Islet precursor cell (in vitro differentiated cells): ENCODE measurements at places on chromosomes 12 and 14.

GRCh38 chr14:87489196-87489819 lies 503.7 kb downstream of the GALC start:
- DNase-seq = no peak

GRCh38 chr12:6539314-6539682 lies 5.0 kb downstream of the GAPDH start:
- DNase-seq = no peak

DNA sequence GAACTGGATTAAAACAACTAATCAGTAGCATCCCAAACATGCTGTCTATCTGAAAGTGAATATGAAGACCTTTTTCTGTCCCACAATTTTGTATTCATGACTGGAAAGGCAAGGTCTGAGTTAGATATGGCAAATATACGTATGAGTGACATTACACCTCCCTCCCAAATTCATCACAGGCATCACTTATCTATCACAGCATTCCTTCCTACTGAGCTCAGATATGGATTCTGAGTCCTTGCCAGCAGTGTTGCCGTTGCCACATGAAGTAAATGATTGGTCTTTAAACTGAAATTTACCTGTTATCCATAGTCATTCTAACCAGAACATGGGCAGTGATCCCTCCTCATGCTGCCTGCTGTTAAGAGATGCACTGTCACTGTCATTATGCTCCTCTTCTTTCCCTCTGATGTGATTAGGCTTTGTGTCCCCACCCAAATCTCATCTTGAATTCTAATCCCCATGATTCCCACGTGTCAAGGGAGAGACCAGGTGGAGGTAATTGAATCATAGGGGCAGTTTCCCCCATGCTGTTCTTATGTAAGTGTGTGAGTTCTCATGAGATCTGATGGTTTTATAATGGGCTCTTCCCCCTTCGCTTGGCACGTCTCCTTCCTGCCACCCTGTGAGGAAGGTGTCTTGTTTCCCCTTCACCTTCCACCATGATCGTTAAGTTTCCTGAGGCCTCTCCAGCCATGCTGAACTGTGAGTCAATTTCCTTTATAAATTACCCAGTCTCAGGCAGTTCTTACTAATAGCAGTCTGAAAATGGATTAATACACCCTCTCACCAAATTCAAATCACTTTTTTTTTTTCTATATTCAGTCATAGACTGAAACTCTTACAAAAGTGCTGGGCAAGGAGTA lies 288.4 kb downstream of the NUAK1 start:
- no peak for DNase-seq

DNA sequence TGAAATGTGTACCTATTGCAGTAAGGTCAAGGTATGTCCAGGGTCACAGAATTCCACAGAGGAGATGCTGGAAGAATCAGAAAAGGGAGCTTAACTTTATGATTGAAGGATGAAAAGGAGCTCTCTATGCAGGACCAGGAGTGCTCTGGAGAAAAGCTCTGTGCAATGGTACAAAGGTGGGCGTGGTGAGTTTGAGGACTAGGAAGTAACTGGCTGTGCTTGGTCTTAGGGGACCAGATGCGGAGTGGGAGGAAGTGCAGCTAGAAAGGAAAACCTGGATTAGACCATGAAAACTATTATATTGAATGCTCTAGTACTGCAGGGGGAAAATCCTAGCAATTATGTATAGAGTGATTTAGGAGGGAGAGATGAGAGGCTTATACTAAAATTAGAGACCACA lies 56.8 kb downstream of the BTG1 start:
- no peak for DNase-seq

- no peak for DNase-seq
These were observed 5.9 kb upstream of the RPL41 start for GRCh38 chr12:56110571-56110970.

- no peak for DNase-seq
These were observed 83.5 kb upstream of the C14orf180 start for GRCh38 chr14:104496095-104496494.

GRCh38 chr12:107539196-107539939 lies 146.2 kb upstream of the PWP1 start:
- peak; percentile 36 for DNase-seq

DNA sequence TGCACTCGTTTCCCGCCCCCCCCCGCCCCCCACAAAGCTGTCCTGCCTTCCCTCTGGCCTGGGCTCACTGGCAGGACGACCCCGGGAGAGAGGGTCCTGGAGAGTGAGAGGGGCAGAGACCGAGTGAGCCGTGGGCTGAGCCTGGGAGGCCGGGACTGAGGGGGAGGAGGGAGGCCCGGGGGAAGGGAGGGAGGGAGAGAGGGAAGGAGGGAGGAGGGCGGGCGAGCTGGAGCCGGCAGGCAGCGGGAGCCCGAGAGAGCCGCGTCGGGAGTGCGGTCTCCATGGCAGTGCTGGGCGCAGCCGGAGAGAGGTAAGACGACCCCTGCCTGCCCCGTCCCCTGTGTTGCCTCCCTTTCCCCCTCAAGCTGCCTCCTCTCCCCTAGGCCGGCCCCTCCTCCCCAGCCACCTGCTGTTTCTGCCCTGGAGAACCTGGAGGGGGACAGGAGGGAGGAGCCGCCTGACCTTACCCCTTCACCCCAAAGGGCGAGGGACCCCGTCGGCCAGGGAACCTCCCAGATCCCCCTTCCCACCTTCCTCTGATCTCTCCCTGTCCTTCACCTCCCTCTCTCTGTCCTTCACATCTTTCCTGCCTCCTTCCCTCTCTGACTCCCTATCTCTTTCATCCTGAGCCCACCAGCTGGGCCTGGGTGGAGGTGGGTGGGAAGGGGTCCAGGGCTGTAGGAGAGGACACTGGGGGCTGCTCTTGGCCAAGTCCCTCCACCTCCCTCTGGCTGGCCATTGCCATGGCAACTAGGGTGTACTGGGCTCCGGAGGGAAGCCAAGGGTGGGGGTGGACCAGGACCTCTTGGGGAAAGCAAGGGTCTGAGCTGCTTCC lies at the start of gene GPR162:
Gene GPR162, plus strand, starts transcription at position 231 of the 835 bp plus-strand sequence. CDS start 2,078 bp downstream, outside the sequence.
- peak; percentile 94 for DNase-seq

- DNase-seq = peak; percentile 69
These were observed 38.8 kb downstream of the FAM222A start for GRCh38 chr12:109752117-109753053.

DNA sequence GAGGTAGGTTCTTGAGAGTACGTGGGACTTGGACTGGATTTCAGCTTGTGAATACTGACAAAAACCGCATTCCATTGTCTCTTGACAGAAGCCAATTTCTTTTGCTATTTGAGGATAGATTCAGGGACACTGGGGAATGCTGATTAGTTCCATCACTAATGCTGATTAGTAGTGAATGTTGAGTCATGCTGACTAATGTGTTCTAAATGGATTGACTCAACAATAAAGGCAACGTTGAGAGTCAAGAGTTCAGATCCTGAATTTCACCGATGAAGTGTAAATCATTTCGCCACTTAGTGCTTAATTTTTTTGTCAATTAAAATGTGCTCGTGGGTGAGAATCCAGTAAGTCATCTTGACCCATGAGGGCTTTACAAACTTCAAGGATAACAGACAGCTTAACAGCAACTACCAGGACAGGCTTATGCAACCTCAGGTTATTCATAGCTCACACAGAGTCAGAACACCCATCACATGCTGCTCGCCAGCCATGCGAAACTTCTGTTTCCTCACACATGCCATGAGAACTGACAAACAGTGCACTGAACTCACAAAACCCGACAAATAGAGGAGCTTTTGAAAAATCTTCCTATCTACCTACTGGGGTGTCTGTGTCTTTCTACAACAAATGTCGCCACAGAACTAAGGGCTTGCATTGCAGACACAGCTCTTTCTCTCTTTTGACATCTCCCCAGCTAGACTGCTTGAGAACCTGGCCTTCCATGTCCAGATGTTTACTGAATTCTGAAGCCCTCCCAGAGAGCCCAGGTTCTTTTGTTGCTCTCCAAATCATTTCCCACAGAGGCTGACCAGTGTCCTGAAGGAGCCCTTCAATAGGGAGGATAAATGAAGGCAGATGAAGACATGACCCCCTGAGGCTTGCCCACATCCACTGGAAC lies 316.4 kb downstream of the ZFP36L1 start:
- DNase-seq = no peak

GRCh38 chr12:6927379-6928021 lies at the start of gene ATN1:
Gene ATN1 (plus strand): TSS chr12:6927959. CDS start chr12:6934002, 6,043 bp downstream.
- peak; percentile 92 for DNase-seq

GRCh38 chr14:77022236-77022852 lies 6.2 kb downstream of the IRF2BPL start:
- DNase-seq = no peak

- peak; percentile 80 for DNase-seq
These were observed 5.0 kb upstream of the MMP19 start for GRCh38 chr12:55847603-55848291.

GRCh38 chr12:7637615-7638014 lies 28.1 kb downstream of the APOBEC1 start:
- no peak for DNase-seq

DNA sequence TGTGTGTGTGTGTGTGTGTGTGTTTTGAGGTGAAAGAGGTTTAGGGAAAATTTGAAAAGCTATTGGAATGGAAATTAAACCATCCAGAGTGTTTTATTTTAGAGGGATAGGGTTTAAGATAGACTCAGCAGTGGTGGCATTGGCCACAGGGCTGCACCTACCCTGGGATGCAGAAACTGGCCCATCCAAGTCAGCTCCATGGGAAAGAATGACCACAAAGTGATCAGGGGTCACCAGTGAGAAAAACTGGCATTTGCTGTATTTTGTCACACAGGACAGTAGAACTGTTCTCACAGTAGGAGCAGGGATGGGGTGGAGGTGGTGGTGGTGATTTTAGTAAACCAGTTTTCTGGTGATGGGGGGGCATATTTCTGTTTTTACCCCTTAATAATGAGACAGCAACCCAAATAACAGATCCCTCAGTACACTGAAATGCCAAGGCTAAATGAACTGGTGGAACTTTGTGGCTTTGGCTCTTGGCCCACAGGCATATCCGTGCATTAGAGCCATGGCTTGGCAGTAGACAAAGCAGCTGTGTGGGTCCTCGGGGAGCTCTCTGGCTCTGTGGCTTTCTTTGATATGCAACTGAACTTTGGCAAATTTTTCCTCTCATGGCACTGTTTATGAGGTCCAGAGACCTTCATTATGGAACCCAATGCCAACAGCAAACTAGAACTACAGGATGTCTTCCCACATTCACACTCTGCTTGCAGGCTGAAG lies 348.3 kb downstream of the ZFP36L1 start:
- DNase-seq = no peak

- no peak for DNase-seq
These were observed 57.4 kb downstream of the TESC start for GRCh38 chr12:117041798-117042170.

GRCh38 chr12:65963862-65964240 lies 139.6 kb downstream of the HMGA2 start:
- DNase-seq = no peak

DNA sequence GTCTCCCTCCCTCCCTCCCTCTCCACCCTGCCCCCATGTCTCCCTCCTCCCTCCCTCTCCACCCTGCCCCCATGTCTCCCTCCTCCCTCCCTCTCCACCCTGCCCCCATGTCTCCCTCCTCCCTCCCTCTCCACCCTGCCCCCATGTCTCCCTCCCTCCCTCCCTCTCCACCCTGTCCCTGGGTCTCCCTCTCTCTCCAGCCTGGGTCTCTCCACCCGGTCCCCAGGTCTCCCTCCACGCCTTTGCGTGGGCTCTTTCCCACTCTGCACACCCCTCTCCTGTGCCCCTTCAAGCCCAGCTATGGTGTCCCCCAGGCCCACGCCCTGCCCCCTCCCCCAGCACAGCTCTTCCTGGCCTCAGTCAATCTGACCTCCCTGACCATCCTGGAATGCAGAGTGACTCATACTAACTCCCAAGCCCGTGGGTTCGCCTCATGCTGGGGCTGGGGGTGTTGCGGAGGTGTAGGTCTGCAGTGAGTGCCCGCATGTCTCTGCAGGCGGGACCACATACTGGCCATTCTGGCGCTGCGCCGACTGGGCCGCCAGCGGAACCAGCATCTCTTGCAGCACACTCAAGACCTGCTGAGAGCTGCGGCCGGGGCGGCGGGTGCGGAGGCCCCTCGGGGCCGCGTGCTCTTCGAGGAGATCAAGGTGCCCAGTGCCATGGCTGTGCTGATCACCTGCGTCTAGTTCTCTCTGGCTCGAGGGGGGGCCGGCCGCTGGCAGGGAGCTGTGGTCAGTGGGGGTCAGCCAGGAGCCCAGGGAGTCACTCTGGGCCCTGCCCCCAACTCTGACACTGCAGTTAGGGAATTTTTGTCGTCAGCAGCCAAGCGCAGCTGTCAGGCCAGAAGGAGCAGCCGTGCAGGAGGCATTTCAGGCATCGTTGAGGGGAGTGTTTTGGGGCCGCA lies 13.5 kb upstream of the TNFAIP2 start:
- DNase-seq = peak; percentile 96

DNA sequence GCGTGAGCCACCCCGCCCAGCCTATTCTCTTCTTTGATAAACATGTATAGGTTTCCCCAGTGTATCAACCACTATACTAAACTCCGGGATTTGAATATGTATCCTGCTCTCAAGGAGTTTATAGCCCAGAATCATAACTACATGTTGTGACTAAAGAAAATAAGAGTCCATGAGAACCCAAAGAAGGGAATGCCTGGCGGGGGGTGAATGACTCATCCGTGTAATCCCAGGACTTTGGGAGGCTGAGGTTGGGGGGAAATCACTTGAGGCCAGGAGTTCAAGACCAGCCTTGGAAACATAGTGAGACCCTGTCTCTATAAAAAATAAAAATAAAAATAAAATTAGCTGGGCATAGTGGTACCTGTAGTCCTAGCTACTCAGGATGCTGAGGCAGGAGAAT lies 57.2 kb downstream of the SIX6 start:
- DNase-seq = no peak

GRCh38 chr12:71727958-71728357 lies 26.7 kb upstream of the RAB21 start:
- no peak for DNase-seq

DNA sequence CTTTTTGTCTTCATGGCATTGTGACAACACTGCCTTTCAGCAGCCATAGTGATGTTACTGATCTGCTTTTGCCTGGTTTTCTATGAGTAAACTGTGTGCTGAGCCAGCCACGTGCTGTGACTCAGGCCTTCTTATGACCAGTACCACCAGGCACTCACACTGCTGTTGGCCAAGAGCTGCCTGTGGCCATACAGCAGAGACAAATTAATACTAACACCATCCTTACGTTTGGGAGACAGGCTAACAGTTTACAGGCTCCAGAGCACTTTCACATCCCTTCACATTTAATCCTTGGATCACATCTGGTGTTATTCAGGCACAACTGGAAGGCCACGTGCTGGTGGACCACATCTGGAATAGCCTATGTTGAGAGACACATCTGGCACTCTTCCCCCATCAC lies 377.9 kb downstream of the CCDC91 start:
- DNase-seq = no peak

DNA sequence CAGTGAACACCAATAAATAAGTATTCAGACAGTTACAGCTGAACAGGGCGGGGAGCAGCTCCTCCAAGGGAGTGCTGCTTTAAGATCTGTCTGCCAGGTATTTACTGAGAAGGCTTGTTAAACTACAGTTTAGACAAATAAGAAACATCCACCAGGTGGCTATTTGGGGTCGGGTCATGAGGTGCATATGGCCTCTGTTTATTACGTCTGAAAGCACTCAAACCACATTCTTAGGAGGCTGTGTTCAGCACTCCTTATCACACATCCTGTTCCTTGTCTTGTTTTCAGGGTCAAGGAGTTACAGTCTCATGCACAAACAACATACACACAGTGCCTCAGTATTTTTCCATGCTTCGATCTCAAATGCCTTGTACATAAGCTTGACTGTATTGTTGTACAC lies 78.8 kb downstream of the KCNMB4 start:
- DNase-seq = peak; percentile 66
